Kidney capillary endothelial cell (primary cell): ENCODE measurements at places on chromosomes 1 and 21.

- no peak for DNase-seq
Observed at GRCh38 chr1:230441183-230442029, 15.3 kb upstream of the PGBD5 start.

- no peak for DNase-seq
Observed at GRCh38 chr1:12148958-12149790, 17.6 kb upstream of the TNFRSF1B start.

GRCh38 chr1:163085904-163086268 is 16.7 kb downstream of the RGS4 start:
- no peak for DNase-seq

- no peak for DNase-seq
Observed at GRCh38 chr1:154306151-154306550, 14.7 kb upstream of the AQP10 start.

DNA sequence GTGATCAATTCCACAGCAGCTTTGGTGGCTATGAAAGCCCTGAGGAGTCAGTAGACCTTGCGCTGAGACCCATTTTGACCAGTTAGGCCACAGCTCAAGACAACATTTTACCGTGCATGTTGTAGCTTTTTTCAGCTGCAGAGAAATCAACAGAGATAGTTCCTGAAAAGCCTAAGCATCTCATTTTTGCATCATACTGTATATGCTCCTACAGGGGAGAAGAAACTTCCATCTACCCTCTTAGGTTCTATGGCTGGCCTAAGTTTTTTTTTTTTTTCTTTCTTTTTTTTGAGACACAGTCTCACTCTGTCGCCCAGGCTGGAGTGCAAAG is 24.8 kb upstream of the EYA3 start:
- no peak for DNase-seq

GRCh38 chr1:159207080-159207479 is 2.4 kb downstream of the ACKR1 start:
- no peak for DNase-seq

GRCh38 chr1:52225174-52225573 is 83.3 kb downstream of the ZFYVE9 start:
- no peak for DNase-seq

DNA sequence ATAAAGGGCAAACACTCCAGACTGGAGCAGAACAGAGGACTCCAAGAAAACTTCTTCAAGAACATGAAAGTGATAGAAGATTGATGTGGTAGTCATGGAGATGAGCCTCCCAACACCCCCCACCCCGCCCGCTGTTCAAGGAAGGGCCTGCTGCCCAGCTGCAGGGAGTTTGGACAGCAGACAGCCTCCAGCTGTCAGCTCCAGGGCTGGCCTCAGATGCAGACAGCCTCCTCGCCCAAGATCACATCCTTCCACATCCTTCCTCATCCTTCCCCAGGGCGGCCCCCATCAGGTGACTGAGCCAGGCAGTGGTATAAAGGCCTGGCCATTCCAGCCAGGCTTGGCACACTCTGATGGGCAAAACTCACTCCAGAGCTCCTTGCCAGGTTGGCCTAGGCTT is 24.6 kb downstream of the HMGN2 start:
- no peak for DNase-seq

DNA sequence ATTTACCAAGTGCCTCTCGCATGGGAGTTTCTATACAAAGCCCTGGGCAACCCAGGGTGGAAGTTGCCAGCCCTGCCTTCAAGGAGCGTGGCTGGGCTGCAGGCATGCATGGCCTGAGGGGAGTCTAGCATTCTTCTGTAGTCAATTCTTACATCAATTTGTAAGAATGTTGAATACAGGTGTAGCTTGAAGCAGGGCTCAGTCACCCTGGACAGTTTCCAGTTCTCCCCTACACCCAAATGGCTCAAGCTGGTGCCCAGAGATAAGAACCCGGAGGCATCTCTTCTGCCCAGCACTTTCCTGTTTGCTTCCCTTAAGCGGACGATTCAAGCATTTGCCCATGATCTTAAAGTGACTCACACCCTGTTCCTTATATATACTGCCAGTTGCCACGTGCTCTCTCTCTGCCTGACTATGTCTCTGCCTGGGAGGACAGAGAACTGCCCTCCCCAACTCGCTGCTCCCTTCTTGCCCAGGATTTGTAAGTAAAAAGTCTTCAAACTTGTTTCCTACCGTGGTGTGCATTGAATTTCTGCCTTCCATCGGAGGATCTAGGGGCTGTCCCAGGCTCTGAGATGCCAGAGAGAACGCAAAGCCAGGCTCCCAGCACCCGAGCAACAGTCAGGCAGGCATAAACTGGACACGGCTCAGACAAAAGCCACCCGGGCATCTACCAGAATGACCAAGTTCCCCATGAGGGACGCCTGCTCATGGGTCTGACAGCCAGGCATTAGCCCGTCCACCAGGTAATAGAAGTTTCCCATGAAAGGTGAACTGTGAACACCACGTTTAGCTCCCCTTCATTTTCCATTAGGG is 50.9 kb upstream of the AJAP1 start:
- DNase-seq = peak; percentile 76

DNA sequence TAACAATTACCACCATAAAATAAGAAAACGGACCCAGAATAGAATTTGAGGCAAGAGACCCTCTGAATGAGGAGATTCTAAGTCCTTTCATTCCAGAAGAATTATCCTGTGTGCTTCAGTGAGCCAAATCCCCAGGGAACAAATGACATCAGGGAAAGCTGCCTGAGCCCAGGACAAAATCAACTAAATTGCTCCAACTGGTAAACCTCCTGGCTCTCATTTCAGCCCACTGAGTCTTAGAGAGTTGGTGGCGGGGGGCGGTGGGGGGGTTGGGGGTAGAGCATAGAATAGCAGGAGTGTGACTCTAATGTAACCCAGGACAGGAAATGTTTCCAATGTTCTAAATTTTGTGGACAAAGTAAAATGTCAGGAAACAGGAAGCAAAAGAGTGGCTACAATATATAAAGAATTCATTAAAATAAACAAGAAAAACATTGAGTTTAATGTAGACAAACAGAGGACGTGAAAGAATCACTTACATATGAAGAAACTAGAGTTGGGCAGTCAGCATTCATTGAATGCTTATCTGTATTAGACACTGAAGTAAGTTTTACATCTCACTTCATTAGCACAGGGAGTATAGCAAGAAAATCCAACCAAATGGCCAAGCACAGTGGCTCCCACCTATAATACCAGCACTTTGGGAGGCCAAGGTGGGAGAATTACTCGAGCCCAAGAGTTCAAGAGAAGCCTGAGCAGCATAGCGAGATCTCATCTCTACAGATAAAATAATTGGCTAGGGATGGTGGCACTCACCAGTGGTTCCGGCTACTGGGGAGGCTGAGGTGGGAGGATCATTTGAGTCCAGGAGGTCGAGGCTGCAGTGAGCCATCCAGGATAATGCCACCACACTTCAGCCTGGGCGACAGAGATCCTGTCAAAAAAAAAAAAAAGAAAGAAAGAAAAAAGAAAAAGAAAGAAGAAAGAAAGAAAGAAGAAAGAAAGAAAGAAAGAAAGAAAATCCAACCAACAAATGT is 75.1 kb downstream of the DHRS3 start:
- no peak for DNase-seq

- DNase-seq = no peak
Observed at GRCh38 chr1:53288790-53289429, 39.0 kb downstream of the LRP8 start.

GRCh38 chr1:244062156-244062725 is 11.2 kb downstream of the ZBTB18 start:
- no peak for DNase-seq

DNA sequence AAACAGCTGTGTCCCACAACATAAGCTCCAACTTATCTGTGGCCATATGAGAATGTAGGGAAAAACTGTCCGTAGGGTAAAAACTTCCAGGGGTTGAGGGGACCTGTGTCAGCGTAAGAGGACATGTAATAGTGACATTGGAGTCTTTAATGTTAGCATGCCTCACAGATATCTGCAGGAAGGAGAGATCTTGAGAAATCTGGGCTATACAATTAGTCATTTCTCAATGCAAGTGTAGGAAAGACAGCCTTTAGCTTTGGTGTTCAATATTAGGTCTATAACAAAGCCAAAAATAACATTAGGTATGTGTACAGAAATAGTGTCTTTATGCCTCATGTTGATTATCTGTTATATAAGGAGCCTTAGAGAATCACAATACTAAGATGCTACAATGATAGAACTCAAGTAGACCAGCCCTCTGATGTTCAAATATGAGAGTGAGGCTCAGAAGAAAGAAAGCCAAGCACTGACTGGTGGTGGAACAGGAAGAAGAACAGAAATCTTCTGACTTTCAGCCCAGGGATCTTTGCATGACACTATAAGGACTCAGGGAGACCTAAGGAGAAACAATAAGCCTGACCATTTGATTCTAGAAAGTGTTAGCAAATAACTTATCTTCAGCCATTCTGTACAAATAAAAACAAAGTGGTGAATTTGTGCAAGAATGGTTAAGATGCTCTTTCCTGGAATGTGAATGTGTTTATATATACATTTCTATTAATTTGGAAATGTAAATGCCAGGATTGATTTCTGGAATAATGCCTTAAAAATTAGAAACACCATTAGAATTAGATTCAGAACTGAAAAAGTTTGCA is 152.6 kb downstream of the ZC3H11B start:
- DNase-seq = no peak

- peak; percentile 47 for DNase-seq
Observed at GRCh38 chr1:48916130-48917069, 139.7 kb upstream of the BEND5 start.

DNA sequence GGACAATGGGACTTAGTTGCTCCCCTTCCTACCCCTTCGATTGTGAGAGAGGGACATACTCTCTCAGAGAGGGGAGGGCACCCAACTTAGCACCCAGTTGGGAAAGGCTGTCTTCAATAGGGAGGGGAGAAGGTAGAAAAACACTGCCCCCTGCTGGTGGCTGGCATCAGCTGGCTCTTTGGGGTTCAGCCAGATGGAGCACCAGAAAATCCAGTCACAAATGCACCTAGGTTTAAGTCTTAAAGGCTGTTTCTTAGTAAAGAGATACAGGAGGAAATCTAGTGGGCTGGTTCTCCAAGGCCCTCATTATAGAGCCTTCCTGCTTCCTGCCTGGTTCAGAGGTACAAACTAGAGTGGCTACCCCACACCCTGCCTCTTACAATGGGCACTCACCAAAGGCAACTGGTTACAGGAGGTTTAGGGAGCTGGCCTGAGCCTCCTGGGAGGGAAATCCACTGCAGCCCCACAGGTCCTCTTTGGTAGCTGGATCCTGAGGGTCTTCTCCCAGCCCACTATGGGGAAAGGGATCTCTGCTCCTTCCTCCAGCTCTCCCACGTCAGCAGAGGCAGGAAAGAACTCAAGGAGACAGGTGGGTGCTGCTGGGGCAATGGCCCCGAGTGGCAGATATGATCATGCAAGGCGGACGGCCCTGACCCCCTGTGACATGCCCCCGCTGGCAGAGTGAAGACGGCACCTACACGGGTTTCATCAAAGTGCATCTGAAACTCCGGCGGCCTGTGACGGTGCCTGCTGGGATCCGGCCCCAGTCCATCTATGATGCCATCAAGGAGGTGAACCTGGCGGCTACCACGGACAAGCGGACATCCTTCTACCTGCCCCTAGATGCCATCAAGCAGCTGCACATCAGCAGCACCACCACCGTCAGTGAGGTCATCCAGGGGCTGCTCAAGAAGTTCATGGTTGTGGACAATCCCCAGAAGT is 28.3 kb downstream of the EIF2D start:
- peak; percentile 57 for DNase-seq

DNA sequence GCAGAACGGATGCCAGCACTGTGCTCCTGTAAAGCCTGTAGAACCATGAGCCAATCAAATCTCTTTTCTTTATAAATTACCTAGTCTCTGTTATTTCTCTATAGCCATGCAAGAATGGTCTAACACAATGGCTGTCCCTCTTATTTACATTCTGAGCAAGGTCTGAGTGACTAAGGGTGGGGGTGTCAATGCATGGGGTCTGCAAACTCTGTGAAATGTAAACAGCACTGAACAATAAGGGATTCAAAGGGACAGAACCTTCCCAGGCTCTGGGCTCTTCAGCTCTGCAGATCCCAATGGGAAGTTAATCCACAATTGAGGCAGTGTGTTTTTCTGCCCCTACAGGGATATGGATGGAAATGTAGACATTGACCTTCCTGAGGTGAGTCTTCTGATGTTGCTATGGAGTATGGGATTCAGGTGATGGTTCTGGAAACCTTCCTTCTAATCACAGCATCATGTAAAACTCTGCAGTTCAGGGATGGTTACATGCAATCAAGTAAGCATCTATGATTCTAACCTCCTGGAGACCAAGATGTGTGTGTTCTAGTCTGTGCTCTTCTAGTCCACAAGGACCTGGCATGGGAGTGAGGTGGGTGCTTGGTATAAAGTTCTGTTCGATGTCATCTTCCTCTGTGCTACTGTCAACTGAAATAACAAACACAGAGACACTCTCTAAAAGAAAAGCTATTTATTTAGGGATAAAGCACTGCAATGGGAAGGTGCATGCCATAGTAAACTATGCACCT is 38.6 kb downstream of the CAPN9 start:
- DNase-seq = no peak

- DNase-seq = no peak
Observed at GRCh38 chr1:200243042-200243437, 166.8 kb downstream of the ZNF281 start.

- DNase-seq = no peak
Observed at GRCh38 chr1:9058465-9058864, 11.0 kb downstream of the SLC2A5 start.

GRCh38 chr1:40361637-40362036 is 11.9 kb upstream of the SMAP2 start:
- DNase-seq = no peak

DNA sequence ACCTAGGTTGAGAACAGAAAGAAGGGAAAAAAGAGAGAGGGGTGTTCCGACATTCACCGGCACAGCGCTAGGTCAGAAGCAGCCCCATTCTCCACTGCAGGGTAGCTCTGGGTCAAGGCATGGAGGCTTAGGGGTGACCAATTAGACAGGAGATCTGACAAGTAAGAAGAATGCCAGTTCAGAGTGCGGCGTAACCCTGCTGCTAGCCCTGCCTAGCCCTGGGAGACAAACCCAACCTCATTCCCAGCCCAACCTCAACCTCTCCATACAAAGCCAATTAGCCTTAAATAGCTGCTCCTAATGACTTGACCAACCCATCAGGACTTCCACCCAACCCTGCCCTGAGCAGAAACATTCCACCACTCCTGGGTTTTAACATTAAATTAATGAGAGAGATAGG is 3.4 kb downstream of the PRELP start:
- no peak for DNase-seq

GRCh38 chr1:55580845-55581332 is 365.7 kb upstream of the USP24 start:
- no peak for DNase-seq
